Naive thymus-derived CD4-positive, alpha-beta T cell (primary cell): ENCODE measurements at places on chromosomes 11 and 22. TPM values are rescaled to one million over a fixed set of nuclear protein-coding genes. Genes with fewer than 3 reads are reported as not detected.

DNA sequence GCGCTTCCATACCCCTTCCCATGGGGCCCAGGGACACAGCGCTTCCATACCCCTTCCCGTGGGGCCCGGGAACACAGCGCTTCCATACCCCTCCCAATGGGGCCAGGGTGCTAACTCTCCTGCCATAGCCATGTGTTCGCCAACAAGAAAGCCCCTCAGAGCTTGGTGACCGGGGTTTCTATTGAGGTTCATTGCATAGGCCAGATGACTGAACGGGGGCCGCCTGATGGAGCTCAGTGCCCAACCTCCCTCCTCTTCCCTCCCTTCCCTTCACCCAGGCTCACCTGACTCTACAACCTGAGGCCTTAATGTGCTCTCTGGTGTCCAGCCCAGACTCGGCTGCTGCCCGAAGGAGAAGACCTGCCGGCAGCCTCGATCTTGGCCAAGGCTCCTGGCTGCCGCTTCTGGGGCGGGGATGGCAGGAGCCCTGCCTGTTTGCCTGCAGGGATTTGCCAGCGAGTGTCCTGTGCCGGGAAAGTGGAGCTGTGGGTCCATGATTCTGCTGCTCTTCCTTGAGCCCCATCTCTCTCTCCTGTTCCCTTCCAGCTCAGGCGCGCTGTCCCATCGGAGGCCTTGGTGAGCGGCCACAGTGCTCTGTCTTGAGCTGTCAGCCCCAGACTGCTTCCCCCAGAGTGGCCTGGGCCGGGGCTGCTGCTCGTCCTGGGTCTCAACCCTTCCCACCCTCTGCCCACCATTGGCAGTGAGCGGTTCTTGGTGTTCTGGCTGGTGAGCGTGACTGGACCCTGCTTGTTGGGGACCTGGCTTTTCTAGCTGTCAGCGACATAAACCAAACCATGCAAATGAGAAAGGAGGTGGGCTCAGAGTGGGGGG lies 267.0 kb downstream of the TBC1D22A start:
- peaks cover 14% of the 10 kb centered on the region for H3K36me3 ChIP-seq
- no peaks in the 10 kb centered on the region for H3K4me1 ChIP-seq
- H3K27me3 ChIP-seq = no peaks in the 10 kb centered on the region
- H3K4me3 ChIP-seq = no peak overlapping the region
- no peak for DNase-seq

- no peak for DNase-seq
- no peaks in the 10 kb centered on the region for H3K27me3 ChIP-seq
- H3K36me3 ChIP-seq = no peaks in the 10 kb centered on the region
Measured at GRCh38 chr22:49748514-49748913, 79.2 kb downstream of the BRD1 start.

DNA sequence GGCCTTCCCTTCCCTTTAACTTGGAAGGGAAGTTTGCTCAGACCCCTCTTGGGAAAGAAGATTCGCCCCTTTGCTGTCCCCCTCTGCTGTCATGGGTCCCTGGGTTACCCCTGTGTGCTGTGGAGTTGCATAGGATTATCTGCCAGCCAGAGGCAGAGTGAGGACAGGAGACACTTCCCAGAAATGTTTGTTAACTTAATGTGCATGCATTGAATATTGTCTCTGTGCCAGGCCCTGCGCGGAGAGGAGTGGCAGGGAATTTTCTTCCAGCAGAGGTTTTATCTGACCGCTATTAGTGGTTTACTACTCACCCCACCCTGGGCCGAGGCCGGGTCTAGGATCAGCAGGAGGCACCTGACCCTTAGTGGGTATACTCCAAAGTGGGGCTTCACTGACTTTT lies 894.8 kb downstream of the TBC1D22A start:
- no peak overlapping the region for H3K4me3 ChIP-seq
- H3K36me3 ChIP-seq = no peaks in the 10 kb centered on the region
- no peak overlapping the region for H3K27ac ChIP-seq

DNA sequence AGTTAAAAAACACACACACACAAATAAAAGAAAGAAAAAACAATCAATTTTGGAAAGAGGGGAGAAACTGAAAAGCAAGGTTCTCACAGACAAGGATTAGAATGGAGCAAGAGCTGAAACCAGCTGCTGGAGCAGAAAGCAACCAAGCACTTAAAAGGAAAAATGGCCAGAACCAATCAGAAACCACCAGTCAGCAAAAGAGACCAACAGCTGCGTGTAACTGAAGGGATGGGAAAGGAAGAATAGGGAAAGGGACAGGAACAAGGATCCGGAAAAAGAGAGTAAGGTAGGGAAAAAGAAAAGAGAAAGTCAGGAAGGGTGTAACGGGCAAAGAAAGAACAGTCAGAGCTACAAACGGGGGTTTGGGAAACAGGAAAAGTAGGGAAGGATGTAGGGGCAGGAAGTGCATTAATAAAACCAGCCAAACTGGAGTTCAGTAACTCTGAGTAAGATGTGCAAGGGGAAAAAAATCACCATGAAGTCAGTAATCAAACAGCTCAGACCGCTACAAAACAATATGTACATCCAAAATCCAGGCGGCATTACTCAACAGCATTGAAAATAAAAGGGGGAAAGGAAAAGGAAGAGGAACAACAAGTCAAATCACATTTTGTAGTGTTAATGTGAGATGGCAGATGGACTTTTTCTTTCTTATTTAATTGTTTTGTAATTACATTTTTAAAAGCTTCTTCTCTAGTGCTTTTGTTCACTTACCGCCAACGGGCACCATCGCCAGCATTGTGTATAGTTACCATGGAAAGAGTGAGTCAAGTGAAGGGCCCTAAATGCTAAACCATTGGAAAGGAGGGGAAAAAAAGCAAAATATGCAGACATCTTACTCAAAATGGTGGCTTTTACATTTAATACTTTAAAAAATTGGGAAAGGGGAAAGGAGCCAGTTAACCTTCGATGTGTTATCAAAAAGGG lies 49.2 kb downstream of the APOL5 start:
- H3K27ac ChIP-seq = no peak overlapping the region
- H3K4me1 ChIP-seq = no peaks in the 10 kb centered on the region
- H3K4me3 ChIP-seq = no peak overlapping the region
- DNase-seq = no peak
- no peaks in the 10 kb centered on the region for H3K27me3 ChIP-seq

BIRC3 gene
- 68.1 TPM for total RNA-seq
